ENCODE measurements at places on chromosomes 7 and 10.

DNA sequence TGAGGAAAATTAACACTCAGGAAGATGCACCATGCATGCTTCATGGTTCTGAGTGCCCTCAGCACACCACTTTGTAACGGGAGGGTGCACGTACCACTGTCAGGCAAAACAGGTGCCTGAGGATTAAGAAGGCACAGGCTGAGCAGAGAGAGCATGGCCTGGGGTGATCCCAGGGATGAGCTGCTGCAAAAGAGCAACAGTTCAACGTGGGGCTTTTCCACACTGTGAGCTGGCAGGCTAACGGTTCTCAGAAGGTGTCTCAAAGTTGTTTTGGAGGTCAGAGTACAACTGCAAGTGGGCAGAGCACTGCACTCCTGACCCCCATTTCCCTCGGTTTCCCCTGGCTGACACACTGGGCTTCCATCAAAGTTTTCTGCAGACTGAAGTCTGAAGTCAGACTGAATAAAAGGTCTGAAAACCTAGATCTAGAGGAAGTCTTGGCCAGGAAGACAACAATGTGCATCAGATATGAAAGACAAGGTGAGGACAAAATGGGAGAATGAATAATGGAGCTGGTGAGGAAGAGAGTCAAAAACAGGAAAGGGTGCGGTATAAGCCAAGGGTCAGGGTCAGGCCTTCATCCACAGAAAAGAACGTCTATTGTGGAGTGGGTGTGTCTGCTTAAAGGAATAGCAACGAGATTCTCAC, 20.5 kb downstream of the ZNF438 start:
- no peak for DNase-seq

GRCh38 chr10:48885376-48885775, 54.3 kb downstream of the LRRC18 start:
- no peak for DNase-seq

GRCh38 chr7:50730446-50731400, 52.0 kb downstream of the GRB10 start:
- no peak for DNase-seq

DNA sequence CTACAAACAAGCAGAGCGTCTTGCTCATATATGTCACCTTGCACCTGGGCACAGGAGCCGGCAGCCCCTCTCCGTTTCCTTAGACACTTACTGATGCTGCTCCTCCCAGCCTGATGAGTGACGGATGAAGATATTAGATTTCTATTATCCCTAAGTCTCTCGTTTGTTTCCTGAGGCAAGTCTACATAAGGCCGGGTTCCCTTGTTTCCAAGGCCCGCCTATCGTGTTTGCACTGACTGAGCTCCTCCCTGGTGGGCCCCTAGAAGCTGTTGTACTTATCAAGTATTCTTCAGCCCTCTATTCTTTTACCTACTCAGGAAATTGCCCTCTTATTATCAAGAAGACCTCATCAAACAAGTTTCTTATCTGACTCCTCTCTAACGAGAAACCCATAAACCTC, 18.5 kb downstream of the SH3PXD2A start:
- DNase-seq: no peak

DNA sequence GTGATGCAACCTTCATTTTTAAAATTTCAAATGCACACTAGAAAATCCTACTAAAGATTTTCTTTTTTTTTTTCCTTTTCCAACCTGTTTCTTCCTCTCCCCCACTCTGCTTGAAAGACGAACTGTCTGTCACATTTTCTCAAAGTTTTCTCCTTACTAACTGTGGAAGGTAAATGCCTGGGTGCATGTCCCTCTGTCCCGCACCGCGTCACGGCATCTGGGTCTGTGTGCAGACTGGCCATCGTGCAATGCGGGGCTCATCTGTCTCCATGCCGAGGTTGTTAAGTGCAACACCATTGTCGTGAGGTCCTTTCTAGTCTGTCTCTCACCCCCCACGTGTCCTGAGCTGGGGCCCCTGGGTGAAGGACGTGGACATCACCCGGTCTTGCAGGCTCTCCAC, 28.4 kb downstream of the PFKFB3 start:
- no peak for DNase-seq

Data from SHP77 (cell line).